ENCODE measurements at places on chromosomes 6 and 20. TPM values are rescaled to one million over a fixed set of nuclear protein-coding genes. Genes with fewer than 3 reads are reported as not detected.

The TSBP1 gene
- total RNA-seq, result not detected

The BANF2 gene
- total RNA-seq, result not detected

The TCP11 gene
- 0.19 TPM for total RNA-seq

The APOM gene
- total RNA-seq, result 0.28 TPM

The IPCEF1 gene
- total RNA-seq, result not detected

The C6orf52 gene
- total RNA-seq, result 0.56 TPM

The CFAP206 gene
- total RNA-seq, result 1.4 TPM

The RSPO3 gene
- 2.0 TPM for total RNA-seq

The RGL2 gene
- 17.5 TPM for total RNA-seq

The COL9A1 gene
- not detected for total RNA-seq

The KIAA1755 gene
- 2.5 TPM for total RNA-seq

The PPP1R3G gene
- 8.7 TPM for total RNA-seq

The OVOL2 gene
- not detected for total RNA-seq

The HLA-DMA gene
- total RNA-seq, result 6.2 TPM

The CST3 gene
- 271 TPM for total RNA-seq

The MYH7B gene
- under 0.01 TPM for total RNA-seq

The SSTR4 gene
- total RNA-seq, result not detected

The C20orf96 gene
- total RNA-seq, result 2.0 TPM

The STAU1 gene
- 32.4 TPM for total RNA-seq

The CYP21A2 gene
- 0.19 TPM for total RNA-seq

The PAK5 gene
- total RNA-seq, result not detected

The HACE1 gene
- total RNA-seq, result 14.4 TPM

The DZANK1 gene
- total RNA-seq, result 0.56 TPM

The COL21A1 gene
- total RNA-seq, result 0.38 TPM

The ZNF831 gene
- not detected for total RNA-seq

The RSPO4 gene
- not detected for total RNA-seq

The NOX3 gene
- not detected for total RNA-seq

The SLA2 gene
- total RNA-seq, result under 0.01 TPM

The PRICKLE4 gene
- 0.19 TPM for total RNA-seq
